ENCODE measurements at places on chromosomes 7 and 10.

DNA sequence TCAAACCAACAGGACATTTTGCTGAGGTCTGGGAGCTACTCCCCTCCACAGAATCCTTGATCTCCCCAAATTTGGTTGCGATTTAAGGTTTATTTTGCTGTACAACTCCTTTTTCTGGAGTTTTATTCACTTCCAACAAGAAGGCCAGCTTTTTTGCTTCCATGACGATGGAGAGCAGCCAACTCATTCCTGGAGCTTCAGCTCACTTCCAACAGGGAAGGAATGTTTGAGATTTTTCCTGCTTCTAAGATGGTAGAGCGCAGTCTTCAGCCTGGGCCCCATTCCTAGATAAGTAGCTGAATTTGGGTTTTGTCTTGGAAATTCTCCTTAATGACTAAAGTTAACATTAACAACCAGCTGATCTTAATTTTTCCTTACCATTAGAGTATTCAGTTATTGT is 30.9 kb upstream of the CREB3L2 start:
- no peak for DNase-seq

DNA sequence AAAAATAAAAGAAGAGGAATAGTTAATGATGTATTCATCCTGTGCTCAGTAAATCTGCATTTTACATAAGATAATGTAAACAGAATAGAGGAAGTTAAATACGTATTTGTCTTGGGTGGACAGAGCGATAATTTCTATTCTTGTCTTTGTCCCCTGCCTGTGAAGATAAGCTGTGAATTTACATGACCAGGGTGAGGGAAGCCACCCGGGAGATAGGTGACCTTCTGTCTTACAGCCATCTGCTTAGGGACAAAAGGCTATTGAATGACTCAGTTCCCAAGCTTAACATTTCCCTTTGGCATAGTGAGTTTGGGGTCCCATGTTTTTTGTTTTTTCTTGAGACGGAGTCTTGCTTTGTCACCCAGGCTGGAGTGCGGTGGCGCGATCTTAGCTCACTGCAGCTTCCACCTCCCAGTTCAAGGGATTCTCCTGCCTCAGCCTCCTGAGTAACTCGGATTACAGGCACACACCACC is 88.7 kb upstream of the KCTD7 start:
- DNase-seq = no peak

GRCh38 chr7:96910486-96910885 is 94.9 kb upstream of the DLX6 start:
- DNase-seq = no peak

GRCh38 chr10:103202319-103202718 is 9.2 kb upstream of the NT5C2 start:
- no peak for DNase-seq

DNA sequence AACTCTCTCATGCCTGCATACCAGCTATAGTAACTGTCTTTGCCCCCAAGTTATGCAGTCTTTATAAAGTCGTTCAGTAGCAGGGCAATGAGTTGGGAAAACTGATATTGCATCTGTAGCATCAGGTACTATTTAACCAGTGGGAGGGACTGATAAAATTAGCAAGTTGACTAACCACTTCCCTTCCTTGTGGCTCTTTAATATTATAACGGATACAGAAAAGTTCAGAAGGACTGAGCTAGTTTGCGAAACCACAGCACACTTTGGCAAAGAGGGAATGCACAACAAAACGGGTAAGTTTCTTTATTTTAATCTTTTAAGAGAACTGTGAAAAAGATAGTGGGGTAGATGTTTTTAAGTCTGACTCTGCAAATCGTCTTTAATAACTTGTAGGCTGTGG is 205.3 kb upstream of the HDAC9 start:
- no peak for DNase-seq

- no peak for DNase-seq
These were observed 255.4 kb upstream of the PITRM1 start for GRCh38 chr10:3427950-3428354.

- no peak for DNase-seq
These were observed 573.0 kb upstream of the IGFBP3 start for GRCh38 chr7:46494028-46494427.

DNA sequence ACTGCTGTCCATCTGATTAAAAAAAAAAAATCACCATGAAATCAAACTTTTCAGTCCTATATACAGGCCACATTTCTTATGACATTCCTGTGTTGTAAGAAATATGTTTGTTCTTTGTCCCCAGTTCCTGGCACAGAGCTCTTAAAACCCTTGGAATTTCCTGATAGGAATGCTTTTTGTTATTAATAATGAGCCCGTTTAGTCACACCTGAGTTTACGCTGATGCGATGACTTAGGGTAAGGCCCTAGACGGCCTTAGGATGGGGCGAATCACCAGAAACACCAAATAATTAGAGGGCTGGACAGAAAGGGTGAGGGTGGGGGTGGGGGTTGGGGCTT is 17.5 kb downstream of the TSPAN15 start:
- DNase-seq = no peak

DNA sequence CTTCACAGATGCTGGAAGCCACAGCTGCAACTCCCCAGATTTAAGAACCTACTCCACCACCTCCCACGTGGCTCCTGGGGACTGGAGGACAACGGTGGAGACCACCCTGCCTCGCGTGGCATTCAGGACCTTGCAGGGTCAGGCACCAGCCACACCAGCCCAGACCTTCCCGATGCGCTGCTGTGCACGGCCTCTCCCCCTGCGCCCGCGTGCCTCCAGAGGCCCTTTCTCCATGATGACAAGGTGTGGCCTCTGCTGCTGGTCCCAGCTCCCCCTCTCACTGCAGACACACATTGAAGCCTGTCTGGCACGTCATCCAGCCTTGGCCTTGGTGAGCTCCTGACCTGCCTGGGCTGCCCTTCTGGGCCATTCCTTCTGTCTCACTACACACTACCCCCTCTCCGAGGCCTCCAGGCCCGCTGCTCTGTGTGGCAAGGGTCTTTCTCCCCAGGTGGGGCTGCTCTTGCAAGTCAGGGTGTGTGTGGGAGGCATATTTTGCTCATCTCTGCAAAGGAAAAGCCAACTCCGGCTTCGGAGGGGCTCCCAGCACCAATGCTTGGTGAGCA is 254.8 kb downstream of the MAD1L1 start:
- no peak for DNase-seq

- DNase-seq = peak; percentile 51
These were observed 102.3 kb downstream of the JAZF1 start for GRCh38 chr7:28078036-28078901.

GRCh38 chr10:87862679-87863052 is 667 bp downstream of the KLLN start:
- no peak for DNase-seq

DNA sequence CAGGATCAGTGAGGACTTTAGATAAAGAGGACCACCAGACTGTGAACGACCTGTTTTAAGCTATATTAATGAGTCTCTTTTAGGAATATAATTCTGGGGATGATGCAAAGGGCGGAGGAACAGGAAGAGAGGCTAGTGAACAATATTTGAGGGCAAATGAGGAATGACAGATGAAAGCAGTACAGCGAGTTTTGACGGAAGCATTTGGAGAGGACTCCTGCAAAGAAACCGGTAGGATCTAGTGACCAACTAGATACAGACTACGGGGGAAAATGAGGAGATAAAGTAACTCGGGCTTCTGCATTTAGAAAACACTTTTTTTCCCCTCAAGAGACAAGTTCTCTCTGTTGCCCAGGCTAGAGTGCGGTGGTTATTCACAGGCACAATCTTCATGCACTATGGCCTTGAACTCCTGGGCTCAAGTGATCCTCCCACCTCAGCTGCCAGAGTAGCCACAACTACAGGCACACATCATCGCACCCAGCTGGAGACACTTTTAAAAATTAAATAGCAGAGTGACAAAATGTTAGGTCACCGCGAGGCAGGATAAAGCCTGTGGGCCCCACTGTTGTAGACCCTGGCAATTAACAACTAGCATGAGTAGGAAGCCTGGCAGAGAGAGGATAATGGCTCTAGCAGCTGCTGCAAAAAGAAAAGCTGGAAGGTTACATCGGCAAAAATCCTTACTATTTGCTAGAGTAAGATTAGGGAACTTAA is 143.2 kb downstream of the SRPK2 start:
- peak; percentile 38 for DNase-seq

- no peak for DNase-seq
These were observed 50.6 kb downstream of the TSPAN12 start for GRCh38 chr7:120807390-120807789.

GRCh38 chr10:62182595-62182994 is 86.0 kb downstream of the RTKN2 start:
- no peak for DNase-seq

GRCh38 chr7:158558816-158559215 is 28.8 kb downstream of the PTPRN2 start:
- DNase-seq = no peak

- no peak for DNase-seq
These were observed 233.1 kb upstream of the KLF6 start for GRCh38 chr10:4018054-4018511.

DNA sequence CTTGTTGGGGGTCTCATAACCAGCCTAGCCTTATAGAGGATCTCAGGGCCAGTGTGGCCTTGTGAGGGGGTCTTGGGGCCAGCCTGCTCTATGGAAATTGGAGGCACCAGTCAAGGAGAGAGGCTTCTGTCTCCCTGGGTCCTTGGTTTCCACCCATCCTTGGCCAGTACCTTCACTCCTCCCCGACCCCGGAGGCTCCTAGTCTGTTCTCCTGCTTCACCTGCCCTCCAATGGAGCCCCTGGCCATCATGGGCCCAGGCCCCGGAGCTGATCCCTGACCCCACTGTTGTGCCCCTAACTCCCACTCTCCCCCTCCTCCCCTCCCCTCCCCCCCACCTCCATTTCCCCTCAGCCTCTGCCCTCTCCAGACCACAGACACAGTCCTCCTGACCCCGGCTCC is 29.7 kb downstream of the RASGEF1A start:
- DNase-seq = no peak

GRCh38 chr7:55075464-55076021 is 56.7 kb downstream of the EGFR start:
- DNase-seq = no peak

Data from thyroid gland (tissue), 4 donors.